ENCODE measurements at places on chromosomes 3 and 15.

DNA sequence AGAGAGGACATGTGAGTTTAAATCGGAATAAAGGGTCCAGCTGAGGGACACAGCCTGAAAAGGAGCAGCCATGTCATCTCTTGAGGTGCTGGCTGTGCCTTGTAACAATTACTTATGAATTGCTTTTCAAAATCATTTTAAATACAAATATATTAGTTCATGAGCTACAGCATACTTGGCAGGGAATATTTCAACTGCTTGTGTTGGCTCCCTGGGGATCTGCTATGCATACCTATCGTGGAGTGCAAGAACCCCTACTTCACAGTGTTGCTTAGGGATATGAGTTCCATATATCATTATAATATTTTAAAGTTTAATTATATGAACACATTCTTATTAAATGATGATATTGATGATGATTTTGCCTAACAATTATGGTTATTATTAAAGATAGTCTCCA lies 19.1 kb upstream of the P2RY14 start:
- DNase-seq, result no peak

- no peak for DNase-seq
Measured at GRCh38 chr3:36366308-36366707, 14.0 kb upstream of the STAC start.

DNA sequence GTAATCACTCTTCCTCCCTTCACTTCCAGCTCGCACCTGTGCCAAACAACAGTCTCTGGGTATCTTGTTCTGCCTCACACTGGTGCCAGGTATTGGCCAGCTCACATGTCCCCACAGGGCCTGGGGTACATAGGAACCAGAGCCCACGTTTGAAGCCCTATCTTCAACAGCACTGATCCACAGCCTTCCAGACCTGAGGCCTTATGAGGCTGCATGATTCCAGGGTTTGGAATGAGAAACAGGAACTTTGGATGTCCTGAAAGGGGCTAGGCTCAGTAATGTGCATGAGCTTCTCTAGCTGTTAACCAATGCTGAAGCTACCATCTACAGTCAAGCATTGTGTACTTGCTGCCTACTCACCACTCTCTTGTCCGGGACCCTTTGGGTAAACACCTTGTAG lies 92.4 kb downstream of the GPR156 start:
- no peak for DNase-seq

- no peak for DNase-seq
Measured at GRCh38 chr3:12178091-12178820, 19.5 kb upstream of the TIMP4 start.

GRCh38 chr15:69824075-69824876 lies 273.4 kb downstream of the TLE3 start:
- no peak for DNase-seq

GRCh38 chr3:158314426-158315357 lies 204.8 kb downstream of the RSRC1 start:
- no peak for DNase-seq

- no peak for DNase-seq
Measured at GRCh38 chr3:102226463-102226862, 208.4 kb upstream of the ZPLD1 start.

DNA sequence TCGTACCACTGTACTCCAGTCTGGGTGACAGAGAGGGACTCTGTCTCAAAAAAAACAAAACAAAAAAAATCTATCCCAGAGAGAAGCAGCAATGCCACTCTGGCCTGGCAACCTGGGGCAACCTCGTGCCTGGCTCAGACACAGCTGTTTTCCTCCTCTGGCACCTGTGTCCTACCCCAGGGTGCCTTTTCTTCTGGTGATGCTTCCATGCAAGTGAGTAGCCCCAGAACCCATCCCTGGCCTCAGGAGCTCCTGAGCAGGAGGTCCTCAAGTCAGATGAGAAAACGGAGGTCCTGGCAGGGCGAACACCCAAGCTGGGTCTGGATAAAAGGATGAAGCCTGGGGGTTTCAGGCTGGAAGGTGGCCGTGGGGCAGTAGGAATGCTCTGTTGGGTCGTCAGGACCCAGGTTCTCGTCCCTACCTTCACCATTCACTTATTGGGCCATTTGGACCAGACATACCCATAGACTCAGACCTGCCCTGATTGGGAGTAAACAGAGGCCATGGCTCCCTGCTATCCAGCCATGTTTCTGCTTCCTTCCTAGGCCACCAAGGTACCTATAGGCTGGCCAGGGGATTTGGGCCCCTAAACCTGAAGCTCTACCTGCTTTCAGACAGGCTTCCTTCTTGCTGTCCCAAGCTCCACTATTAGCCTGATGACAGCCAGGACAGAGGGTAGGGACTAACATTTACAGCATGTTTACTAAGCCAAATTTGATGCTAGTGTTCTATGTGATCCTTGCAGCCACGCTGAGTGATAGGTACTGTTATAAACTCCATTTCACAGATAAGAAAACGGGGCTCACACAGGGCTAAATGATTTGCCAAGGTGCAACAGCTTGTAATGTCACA lies 102.2 kb downstream of the DAPK2 start:
- DNase-seq, result no peak

DNA sequence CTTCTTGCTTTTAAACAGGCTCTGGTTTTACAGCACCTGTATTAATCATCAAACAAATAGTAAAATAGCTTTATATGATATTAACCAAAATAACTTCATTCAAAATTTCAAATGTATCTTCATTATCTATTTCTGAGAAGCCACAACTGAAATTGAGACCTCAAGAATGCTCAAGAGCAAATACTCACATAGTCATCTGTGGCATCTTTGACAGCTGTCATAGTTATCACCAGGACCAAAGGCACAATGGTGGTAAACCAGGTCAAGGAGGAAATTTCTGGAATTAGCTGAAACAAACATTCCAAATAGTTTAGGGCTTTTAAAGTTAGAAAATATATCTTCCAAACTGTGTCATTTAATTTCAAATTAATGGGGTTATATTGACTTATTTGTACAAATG lies 74.6 kb downstream of the ATP8B4 start:
- no peak for DNase-seq

- DNase-seq, result no peak
Measured at GRCh38 chr15:70636540-70637165, 126.7 kb downstream of the UACA start.

GRCh38 chr15:85318048-85318731 lies 62.2 kb upstream of the AKAP13 start:
- DNase-seq, result no peak

DNA sequence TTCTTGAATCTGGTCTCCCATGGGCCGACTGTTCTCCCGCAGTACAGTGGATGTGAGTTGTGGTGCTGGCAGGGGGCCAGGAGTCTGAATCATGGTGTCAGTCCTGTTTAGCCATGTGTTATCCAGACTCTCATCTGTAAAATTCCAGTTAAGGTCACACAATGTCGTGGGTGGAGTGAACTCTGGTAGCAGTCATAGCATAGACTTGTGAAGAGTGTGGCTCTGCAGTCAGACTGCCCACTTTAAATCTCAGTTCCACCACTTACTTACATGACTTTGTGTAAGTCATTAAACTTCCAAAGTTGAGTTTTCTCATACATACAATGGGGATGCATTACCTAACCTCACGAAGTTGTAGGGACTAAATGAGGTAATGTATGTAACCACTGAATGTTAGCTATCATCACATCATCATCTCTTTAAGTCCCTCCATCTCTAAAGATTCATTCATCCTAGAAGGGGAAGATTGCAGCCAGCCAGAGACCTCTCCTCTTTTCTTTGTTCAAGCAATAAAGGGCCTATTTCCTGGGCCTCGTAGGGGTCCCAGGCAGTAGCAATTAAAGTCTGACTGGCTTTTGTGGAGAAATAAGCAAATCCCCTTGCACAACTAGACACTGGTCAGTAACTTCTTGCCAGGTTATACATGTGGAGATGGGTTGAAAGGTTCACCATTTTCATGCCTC lies 93.9 kb downstream of the PCCB start:
- DNase-seq, result peak; percentile 88

DNA sequence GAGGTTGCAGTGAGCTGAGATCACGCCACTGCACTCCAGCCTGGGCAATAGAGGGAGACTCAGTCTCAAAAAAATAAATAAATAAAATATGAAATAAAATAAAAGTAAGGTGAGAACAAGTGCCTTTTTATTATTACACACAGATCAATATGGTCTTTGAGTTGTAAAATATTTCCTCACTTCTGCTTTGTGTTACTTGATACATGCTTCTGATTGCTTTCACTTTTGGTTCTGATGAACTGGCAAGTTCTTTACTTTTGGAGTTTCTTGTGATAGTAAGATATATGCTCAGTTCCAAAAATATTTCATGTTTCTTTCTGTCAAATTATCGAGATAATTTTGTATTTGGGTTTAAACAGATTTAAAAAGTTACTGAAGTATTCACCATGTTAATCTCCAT lies 16.6 kb upstream of the GYG1 start:
- no peak for DNase-seq

Data from epithelial cell of proximal tubule (primary cell).